ENCODE measurements at places on chromosomes 3 and 15.

DNA sequence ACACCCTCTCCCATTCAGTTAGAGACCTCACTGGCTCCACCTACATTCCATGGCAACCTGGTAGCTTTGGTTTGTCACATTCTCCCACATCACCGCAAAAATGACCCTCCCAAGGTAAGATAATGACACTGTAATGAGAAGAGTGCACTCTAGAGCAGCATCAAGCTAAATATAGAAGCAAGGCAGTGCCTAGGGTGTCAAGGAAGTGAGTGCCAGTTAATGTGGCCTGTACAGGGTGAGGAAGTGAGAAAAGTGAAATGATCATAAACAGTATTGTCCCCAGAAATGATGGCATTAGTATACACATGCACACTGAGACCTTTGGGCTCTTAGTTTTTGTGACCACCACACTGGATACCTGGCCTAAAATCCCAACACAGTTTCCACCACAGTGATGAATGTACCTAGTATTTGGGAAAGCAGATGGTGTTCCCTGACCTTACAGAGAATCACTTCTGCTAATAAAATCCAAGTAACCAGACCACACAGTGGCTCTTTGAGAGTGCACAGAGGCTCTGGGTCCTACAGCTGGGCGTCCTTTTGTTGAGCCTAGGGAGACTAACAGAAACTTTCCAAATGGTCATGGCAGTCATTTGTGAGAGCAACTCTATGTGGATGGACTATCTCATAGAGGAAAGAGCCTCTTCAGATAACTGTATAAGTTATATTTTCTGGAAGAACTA lies 106.6 kb downstream of the ARPP21 start:
- no peak for DNase-seq

DNA sequence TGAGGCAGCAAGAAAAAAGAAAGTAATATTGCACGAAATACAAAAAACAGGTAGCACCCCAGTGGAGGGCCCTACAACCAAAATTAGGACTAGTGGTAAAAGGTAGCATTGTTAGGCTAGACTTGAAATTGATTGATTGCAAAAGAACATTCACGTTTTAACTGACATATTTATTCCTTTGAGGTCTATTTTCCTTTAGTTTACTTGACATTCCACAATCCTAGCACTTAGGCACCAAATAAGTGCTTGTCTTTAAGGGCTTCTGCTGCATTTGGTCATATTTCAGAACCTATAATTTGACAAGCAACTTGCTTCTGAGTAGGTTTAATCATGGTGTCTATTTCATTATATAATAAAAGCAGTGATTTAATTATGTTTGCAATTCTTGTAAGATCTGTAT lies 642.7 kb upstream of the AGTR1 start:
- DNase-seq, result no peak

DNA sequence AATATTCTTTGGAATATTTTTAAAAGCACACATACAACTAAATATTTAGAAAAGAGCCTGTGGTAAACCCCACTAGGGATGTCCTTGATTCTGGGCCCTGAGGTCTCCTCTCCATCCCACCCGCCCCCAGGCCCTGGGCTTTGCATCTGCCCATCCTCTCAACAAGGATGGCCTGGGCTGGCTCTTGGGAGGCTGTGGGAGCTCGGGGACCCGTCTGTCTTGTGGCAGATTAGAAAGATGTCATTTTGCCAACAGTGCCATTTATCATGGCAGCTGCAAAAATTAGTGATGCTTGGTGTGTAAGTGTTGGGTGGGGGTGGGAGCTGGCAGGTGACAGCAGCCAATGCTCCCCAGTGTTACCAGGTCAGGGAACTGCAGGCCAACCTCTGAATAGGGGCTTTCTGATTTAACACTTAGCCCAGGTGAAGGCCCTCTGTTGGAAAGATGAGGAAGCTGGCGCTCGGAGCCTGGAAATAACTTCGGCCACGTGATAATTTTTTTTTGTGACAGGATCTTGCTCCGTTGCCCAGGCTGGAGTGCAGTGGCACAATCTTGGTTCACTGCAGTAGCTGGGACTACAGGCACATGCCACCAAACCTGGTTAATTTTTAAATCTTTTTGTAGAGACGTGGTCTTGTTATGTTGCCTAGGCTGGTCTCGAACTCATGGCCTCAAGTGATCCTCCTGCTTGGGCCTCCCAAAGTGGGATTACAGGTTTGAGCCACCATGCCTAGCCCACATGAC lies 16.9 kb upstream of the CSPG4 start:
- DNase-seq, result no peak

DNA sequence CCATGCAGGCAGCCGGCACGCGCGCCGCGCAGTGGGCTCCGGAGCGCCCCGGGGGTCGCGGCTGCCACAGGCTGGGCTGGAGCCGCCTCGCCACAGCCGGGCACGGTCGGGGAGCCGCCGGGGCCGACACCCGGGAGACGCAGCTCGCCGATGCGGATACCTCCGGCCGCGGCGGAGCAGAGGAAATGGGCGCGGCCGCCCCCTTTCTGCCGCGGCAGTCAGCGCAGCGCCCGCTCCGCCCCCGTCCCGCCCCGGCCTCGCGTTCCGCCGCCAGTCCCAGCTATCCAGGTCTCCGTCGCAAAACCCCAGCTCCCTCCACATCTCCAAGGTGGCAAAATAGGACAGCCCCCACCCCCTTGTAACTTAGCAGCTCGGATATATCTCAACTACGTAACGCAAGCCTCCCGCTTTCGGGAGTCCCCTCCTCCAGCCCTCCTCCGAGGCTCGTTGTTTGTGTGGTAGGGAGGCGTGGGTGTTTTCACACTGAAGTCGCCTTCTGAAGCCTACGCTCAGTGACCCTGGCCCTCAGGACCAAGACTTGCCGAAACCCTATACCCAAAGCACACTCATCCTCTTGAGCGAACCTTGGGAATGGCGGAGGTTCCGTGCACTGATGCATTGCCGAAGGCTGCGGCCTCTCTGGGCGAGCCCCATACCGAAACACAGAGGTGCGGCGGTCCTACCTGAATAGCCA lies at the start of gene SH3BP5:
Gene SH3BP5, minus strand, starts transcription at position 182 of the 694 bp plus-strand sequence. Its CDS starts 178 bp downstream, at position 4.
- DNase-seq, result no peak

DNA sequence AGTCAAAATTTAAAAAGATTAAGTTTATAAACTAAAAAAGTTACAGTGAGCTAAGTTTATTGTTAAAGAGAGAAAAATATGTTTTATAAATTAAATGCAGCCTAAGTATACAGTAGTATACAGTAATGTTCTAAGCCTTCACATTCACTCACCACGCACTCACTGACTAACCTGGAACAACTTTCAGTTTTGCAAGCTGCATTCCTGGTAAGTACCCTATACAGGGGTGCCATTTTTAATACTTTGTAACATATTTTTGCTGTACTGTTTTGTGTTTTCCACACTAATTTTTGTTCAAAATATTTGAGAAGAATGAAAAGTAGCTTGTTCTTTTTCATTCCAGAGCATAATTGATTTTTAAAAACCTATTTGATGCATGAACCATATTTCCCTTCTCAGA lies 524.9 kb downstream of the RBMS3 start:
- no peak for DNase-seq

- no peak for DNase-seq
Measured at GRCh38 chr3:177610686-177611633, 413.7 kb upstream of the TBL1XR1 start.

DNA sequence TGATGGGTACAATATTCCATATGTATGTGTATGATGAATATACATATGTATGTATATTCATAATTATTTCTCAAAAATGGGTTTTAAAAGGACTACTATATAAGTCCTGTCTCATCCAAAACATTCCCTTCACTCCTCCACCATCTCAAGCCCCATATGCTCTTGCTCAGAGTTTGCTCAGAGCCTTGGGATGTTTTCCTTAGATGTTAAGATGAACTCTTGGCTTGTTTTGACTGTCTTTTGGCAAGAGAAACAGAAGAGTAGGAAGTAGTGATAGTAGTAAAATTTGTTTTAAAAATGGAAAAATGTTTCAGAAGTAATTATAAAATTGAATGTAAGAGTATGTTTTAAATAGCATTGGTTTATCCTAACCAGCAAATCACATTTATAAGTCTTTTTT lies 6.2 kb upstream of the EPHA3 start:
- DNase-seq, result no peak

DNA sequence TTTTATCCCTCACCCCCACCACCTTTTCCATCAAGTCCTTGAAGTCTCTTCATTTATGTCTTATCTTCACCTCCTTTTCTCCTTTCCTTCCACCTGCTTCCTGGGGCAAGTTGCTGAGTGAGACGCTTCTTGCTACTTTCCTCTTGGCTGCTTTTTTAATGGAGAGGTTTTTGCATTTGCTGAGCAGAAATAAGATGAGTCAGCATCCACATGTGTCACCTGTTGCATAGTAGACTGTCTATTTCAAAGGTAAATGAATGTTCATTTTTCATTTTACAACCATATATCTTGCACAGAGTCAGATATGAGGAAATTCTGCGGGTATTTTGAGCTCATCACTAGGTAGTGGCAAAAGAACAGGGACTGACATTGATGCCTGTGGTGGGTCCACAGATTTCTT lies 18.6 kb downstream of the C3orf52 start:
- DNase-seq, result no peak
